ENCODE measurements at places on chromosomes 12 and 14.
A peak's percentile ranks its signal among the peaks of the same experiment; 100 is the strongest.

DNA sequence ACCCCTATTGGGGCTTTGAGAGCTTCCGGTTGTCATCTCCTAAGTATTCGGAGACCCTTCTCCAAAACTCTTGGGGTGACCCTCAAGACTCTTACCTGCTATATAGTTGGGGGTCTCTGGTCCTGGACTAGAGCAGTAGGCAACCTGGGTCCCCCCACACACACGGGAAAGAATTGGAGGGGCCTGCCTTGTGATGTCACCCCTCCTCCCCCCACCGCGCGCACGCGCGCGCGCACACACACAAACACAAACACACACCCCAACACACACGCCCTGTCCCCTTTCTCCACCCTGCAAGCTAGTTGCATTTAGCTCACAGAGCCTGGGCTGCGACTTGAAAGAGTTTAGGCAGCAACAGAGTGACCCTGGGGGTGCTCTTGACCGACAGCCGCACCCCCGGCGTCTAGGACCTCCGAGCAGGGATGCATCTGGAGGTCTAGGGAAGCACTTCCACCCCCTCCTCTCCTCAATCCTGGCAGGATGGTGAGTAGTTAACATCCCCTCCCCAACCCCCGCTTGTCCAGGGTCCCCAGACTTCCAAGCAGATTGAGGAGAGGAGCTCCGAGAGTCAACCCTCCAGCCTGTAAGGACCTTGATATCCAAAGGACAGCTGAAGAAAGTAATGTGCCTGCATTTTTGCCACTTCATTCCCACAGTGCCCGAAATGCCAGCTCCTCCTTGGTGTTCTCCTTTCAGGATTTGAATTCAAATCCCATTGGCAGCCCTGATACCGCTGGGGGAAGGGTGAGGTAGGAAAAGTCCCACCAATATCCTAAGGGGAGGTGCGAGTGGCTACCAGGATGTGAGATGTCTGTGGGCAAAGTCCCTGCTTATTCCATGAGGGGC is 1.4 kb upstream of the DNAJC14 start:
- DNase-seq, result peak; percentile 62

- DNase-seq, result no peak
These were observed 29.1 kb downstream of the CHST11 start for GRCh38 chr12:104485651-104486362.

- DNase-seq, result no peak
These were observed 430.4 kb downstream of the NPAS3 start for GRCh38 chr14:33369041-33369440.

DNA sequence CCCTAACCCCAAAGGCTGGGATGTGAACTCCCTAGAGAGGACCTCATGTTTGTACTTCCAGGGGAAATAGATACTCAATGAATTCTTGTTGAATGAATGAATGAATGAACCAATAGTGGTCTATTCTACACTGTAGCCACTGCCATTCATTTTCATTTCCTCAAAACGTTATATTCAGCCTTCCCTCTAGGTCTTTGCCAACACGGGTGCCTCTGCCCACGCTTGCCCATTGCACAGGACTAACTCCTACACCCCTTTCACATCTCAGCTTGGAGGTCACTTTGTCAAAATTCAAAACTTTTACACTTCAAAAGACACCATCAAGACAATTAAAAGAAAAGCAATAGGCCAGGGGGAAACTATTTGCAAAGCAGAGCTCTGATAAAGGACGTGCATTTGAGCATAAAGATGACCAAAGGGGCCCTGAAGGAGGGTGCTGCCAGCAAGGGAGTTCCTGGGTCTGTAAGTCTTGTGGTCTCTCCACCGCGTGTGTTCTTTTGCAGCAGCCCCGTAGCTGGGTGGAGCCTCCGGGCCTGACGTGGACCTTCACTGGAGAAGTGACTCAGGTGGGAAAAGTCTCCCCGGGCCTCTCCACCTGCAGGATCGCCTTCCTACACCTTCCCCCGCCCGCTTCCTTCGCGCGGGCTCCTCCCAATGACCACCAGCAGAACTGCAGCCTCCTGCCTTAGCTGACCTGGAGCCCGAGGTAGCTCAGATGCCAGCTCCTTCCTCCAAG is 31.5 kb downstream of the TMEM63C start:
- peak; percentile 13 for DNase-seq

DNA sequence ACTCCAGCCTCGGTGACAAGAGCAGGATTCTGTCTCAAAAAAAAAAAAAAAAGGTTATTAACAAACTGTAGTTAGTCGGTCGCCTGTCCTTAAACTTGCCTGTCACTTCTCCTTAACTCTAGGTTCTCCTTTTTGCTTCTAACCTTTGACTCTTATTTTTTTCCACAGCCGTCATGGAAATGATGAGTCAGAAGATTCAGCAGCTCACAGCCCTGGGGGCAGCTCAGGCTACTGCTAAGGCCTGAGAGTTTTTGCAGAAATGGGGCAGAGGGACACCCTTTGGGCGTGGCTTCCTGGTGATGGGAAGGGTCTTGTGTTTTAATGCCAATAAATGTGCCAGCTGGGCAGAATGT is 418 bp upstream of the MYG1 start:
- DNase-seq, result peak; percentile 88

DNA sequence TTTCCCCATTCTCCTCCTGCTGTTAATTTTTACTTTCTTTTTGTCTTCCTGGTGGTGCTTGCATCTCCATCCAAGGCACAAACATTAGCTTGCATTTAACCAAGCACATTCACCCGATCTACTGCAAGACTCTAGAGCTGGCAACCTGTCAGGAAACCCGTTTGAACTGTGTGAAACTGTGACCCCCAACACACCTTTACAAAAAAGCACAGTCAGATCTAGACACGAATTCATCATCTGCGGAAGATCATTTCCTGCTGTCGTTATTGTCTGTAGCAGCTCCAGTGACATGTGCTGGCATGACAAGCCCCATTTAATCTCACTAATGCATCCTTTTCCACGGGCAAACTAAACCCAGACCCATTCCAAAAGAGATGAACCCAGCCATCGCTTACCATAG is 340.5 kb downstream of the VRK1 start:
- no peak for DNase-seq

GRCh38 chr12:26576266-26576665 is 256.7 kb downstream of the ITPR2 start:
- no peak for DNase-seq

DNA sequence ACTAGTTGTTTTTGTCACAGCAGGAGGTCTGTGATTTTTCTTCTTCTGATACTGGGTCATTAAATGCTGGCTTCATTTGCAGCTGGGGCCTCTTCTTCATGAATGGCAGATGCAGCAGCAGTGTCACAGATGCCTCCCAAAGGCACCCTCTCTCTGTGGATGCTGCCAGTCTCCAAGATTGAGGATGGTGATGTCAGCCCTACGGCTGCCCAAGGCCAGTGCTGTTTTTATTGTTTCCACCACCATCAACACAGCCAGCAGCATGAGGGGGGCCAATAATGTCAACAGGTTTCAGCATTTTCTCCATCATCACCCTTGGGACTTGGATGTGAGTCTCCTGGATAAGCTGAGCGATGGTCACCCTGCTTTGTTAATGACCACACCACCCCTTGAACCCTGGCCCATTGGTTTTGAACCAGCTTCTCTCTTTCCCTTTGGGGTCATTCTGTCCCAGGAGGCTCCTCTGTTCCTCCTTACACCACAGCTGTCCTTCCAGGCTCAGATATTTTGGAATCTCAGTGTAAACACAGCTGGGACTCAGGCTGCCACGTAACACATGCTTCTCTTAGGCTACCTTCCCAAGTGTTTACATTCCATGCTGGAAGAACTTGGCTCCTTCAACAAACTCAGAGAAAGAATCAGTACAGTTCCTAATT is 151.7 kb upstream of the DDHD1 start:
- DNase-seq, result no peak

DNA sequence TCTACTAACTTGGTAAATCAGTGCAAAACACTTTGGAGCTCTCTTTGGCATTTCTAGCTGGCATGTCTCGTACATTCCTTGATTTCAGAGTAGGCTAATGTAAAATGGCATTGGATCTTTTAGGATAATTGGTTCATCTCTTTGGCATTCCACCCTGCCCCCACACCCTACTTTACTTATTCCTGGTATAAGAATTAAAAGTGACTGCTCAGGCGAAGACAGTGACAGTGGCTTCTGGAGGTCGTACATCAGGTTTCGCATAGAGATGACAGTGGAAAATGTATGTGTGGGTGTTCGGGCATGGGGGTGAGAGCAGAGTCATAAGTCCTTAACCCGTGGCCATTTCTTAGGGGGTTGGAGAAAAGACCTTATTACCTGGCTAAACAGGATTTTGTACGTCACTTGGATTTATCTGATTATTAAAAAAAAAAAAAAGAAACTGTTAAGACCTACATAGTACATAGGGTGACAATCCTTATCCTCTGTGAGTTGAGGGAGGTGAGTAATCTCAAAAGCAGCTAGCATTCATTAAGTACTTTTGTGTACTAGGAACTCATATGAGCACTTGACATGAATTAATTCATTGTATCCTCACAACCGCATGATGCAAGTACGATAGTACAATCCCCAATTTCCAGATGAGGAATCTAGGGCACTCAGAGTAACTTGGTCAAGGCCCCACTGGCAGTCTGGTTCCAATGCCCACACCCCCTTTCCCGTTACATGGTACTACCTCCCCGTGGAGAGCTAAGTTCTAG is 22.4 kb upstream of the KCNK13 start:
- no peak for DNase-seq

DNA sequence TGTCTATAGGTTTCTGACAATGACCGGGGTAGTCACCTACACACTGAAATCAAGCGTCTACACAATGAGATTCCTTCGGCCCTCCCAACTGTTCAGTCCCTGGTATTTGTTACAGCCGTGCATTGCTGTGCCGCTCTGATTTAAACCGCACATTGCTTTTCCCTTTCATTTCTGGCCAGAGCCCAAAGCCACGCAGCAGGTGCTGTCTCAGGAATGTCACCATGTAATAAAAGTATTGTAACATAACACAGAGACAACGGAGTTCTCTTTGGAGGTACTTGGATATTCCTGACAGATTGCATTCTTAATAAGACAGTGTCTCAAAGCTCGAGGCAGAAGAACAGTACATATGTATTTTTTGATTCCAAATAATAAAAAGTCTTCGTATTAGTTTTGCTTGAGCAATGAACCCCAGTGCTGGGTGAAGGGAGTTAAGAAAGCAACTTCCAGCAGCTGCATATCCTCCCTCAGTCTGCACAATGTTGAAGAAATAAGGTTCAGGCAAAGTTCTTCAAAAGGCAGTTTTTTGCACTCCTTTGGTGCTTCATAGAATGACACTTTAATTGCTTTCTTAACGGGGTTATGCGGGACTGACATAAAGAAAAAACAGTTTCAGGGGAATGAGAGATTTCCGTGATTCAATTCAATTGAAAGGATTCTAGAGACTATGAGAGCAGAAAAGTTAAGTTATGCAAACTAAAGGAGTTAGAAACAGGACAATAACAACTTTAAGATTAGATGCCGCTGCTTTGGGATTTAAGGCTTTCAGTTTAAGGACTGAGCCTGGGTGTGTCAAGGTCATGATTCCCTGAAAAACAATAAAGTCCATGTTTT is 288.7 kb upstream of the FLRT2 start:
- DNase-seq, result no peak

GRCh38 chr14:31921721-31922120 is 155.4 kb upstream of the ARHGAP5 start:
- no peak for DNase-seq

- DNase-seq, result no peak
These were observed 936.5 kb downstream of the DIO2 start for GRCh38 chr14:79274641-79275291.

DNA sequence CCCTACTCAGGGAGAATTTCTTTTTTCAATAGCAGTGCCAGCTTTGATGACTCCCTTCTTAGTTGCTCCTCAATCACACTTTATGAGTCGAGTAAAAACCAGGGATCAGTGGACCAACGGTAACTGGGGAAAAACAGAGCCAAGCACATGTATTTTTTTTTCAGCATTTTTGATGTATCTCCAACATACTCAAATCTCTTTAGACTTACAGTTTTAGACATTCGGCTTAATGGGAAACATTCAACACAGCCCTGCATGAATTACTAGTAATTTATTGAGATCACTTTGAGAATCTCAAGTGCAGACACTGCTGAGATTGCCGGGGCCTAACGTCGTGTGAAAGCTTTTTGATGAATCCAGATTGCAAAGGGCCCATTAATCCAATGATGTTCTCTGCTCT is 306.7 kb downstream of the NUAK1 start:
- no peak for DNase-seq

DNA sequence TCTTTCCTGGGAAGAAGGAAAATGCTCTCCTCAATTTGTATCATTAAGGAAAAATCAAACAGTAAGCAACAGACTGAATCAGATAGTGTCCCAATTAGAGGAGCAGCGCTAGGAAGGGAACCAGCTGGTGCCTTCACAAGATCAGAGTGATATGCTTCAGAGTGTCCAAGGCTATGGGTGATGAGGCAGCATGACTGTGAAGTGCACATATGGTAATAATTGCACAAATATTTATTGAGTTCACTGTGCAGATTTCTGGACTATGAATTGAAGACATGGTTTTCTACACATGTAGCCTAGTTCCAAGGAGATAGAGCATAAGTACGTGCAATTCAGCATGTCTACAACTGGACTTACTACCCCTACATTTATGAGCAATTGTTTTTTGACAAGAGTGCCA is 78.8 kb upstream of the EVL start:
- DNase-seq, result peak; percentile 78

DNA sequence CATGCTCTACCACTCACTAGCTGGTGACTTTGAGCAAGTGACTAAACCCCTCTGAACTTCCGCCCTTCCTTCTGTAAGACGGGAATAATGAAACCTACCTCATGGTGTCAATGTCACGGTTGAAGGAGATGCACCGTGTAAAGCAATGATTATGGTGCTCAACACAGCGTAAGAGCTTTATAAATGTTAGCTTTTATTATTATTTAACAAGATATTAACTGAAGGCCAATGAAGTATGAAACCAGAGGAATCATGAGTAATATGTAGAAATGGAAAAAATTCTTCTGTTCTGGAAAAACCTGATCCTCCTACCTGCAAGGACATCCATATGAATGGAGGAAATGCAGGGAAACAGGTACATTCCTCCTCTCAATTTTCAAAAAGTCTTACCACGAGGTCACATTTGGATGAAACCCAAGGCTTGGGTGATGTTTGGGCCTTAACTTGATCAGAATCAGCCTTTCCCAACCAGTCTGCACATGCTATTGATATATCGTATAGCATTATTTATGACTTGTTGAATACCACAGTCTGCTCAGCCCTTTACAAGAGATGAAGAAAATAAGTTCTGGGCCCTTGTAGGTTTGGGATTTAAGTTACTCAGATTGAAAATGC is 166.8 kb upstream of the TBX3 start:
- no peak for DNase-seq

Measured in EL (cell line).